ENCODE measurements at places on chromosomes 3 and 15. TPM values are rescaled to one million over a fixed set of nuclear protein-coding genes. Genes with fewer than 3 reads are reported as not detected.

DNA sequence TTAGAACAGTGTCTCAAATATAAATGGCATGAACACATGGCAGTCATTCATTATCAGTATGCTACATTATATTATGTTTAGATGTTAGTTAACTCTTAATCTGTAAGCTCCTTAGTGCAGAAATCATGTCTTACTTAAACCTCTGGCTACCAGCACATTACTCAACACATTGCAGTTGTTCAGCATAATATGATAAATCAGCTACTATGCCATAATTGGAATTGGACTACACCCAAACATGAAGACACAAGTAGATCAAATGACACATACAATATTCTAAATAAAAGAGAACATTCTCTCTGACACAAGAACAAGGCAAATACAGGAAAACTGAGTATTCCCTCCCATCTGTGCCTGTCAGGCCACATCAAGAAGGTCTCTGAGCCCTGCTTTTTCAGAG lies 116.1 kb downstream of the PCCB start:
- H3K36me3 ChIP-seq, result peaks cover 40% of the 10 kb centered on the region
- H3K27me3 ChIP-seq, result no peaks in the 10 kb centered on the region
- DNase-seq, result no peak
- H3K27ac ChIP-seq, result no peak overlapping the region
- H3K4me3 ChIP-seq, result no peak overlapping the region
- no peaks in the 10 kb centered on the region for H3K4me1 ChIP-seq

DNA sequence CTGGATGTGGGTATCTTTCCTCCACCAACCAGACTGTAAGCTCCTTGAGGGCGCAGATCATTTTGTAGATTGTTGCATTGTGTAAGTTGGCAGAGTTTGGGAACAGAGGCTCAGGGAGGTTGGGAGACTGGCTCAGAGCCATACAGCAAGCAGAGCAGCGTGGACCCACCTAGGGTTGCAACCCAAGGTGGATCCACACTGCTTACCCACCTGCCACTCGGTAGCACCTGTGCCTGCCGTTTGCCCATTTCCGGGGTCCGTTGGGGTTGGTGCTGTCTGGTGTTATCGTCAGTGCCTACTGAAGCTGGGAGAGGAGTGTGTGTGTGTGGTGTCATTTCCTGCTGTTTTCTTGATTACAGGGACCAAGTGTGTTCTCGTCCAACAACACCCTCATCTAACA lies 19.0 kb downstream of the SMAD6 start:
- DNase-seq, result no peak
- H3K4me3 ChIP-seq, result no peak overlapping the region
- no peaks in the 10 kb centered on the region for H3K27me3 ChIP-seq

DNA sequence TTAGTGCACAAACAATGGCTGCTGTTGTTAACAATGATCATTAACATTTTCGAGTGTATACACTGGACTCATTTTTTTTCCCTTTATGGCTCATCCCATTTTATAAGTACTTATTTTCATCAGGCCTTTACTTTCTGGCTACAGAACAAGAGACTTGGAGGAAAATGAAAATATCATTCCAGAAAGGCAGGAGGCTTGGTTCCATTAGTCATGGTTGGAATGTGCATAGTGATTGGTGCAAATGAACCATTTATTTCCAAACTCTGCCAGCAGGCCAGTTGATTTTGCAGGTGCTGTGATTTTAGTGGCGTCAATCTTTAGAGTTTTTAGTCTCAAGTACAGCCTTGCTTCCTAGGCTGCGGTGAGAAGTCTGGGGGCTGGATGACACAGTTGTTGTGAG lies 151.8 kb downstream of the ITPR1 start:
- no peak for DNase-seq
- no peak overlapping the region for H3K27ac ChIP-seq
- peaks cover 80% of the 10 kb centered on the region for H3K36me3 ChIP-seq
- H3K27me3 ChIP-seq, result no peaks in the 10 kb centered on the region

GRCh38 chr3:128710816-128711433 lies 15.1 kb upstream of the RAB7A start:
- no peak overlapping the region for H3K27ac ChIP-seq
- no peak for DNase-seq
- peaks cover 5% of the 10 kb centered on the region for H3K27me3 ChIP-seq
- no peaks in the 10 kb centered on the region for H3K4me1 ChIP-seq
- H3K4me3 ChIP-seq, result no peak overlapping the region

The FETUB gene
- polyA plus RNA-seq, result not detected

- H3K4me1 ChIP-seq, result peaks cover 52% of the 10 kb centered on the region
- H3K27ac ChIP-seq, result peak overlapping the region; percentile 98
- no peak for DNase-seq
- peak overlapping the region; percentile 100 for H3K4me3 ChIP-seq
- no peaks in the 10 kb centered on the region for H3K27me3 ChIP-seq
- peaks cover 8% of the 10 kb centered on the region for H3K36me3 ChIP-seq
Observed at GRCh38 chr3:196868297-196868661, 559 bp downstream of the SENP5 start.

DNA sequence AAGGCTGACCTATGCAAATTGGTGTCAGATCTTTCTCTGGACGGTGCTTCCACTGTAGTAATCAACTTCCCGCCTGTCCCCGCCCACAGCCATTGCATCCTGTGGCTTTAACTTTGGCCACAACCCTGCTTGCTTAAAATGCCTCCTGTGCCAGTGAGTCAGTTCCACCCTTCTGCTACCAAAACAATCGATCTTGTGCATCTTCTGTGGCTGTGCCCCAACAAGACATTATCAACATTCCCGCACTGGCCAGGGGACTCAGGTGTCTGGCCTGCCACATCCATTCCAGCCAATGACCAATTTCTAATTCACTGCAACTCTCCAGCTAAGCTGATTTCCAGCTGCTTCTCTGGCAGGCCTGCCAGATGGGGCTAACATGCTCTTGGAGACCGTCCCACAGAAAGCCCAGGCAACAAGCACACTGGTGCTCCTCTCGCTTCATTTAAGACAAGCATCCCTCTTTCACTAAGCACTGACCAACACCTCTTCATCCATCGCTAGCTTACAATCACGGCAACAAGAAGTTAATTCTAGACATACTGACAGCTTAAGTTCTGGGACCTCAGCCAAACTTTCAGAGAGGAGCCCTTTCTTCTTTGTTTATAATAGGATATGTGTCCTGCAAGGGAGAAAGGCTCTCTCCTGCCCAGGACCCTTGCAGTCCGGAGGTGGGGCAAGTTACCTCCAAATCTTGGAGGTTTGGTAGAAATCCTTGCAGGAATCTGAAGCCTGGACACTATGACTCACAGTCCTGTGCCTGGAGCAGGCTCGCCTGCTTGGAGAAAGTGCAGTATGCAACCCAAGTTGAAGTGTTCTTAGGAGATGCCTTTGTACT lies 6.7 kb downstream of the CA12 start:
- H3K27ac ChIP-seq, result peak overlapping the region; percentile 56
- H3K27me3 ChIP-seq, result peaks cover 27% of the 10 kb centered on the region
- peak; percentile 45 for DNase-seq

The SNURF gene
- not detected for polyA plus RNA-seq

DNA sequence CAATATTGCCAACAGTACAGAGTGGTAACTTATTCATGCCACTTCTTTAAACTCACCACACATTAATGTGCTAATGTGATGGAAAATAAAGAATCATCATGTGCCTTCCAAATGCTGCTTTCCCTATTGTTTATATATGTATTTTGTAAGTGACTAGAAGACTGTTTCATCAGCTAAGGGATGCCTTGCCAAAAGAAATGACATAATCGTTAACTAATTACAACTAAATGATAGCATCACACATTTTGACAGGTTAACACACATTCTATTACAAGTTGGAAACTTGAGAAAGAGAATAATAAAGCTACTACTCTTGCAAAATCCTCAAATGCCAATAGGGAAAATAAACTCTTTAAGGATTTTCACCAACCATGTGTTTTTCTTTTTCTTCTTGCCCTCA lies 329.9 kb upstream of the AGTR1 start:
- H3K4me1 ChIP-seq, result no peaks in the 10 kb centered on the region
- DNase-seq, result no peak
- no peak overlapping the region for H3K27ac ChIP-seq
- H3K36me3 ChIP-seq, result no peaks in the 10 kb centered on the region
- H3K27me3 ChIP-seq, result no peaks in the 10 kb centered on the region
- no peak overlapping the region for H3K4me3 ChIP-seq

The ECE2 gene
- polyA plus RNA-seq, result not detected

The GOLGA8M gene
- polyA plus RNA-seq, result not detected

GRCh38 chr3:119664370-119664769 lies 4.0 kb upstream of the POPDC2 start:
- no peak overlapping the region for H3K4me3 ChIP-seq
- no peak overlapping the region for H3K27ac ChIP-seq

- no peaks in the 10 kb centered on the region for H3K27me3 ChIP-seq
- no peak overlapping the region for H3K27ac ChIP-seq
- H3K4me3 ChIP-seq, result no peak overlapping the region
Observed at GRCh38 chr15:27254801-27255200, 283.8 kb downstream of the GABRG3 start.

All from stomach (tissue), 19 donors.